ENCODE measurements at places on chromosomes 5 and 9. TPM values are rescaled to one million over a fixed set of nuclear protein-coding genes. Genes with fewer than 3 reads are reported as not detected.

MRPL36 gene
- 37.5 TPM for total RNA-seq

TMEM215 gene
- total RNA-seq, result not detected

PCDHGB2 gene
- total RNA-seq, result 1.3 TPM

ESM1 gene
- total RNA-seq, result 411 TPM

FGF10 gene
- not detected for total RNA-seq

PAX5 gene
- not detected for total RNA-seq

SLC36A3 gene
- not detected for total RNA-seq

PIP5KL1 gene
- total RNA-seq, result 0.43 TPM

ANKDD1B gene
- 0.27 TPM for total RNA-seq

ACOT12 gene
- total RNA-seq, result not detected

SEMA6A gene
- 1.6 TPM for total RNA-seq

FCN2 gene
- not detected for total RNA-seq

NRARP gene
- 12.1 TPM for total RNA-seq

RASEF gene
- under 0.01 TPM for total RNA-seq

OSMR gene
- total RNA-seq, result 59.1 TPM

NPDC1 gene
- 47.4 TPM for total RNA-seq

IL9 gene
- not detected for total RNA-seq

IFNK gene
- total RNA-seq, result not detected

WWC1 gene
- 0.27 TPM for total RNA-seq

LMX1B gene
- not detected for total RNA-seq

FGF1 gene
- 0.07 TPM for total RNA-seq

ADAMTS13 gene
- 0.57 TPM for total RNA-seq

FCHSD1 gene
- total RNA-seq, result 26.2 TPM

NIPAL4 gene
- total RNA-seq, result not detected

CARTPT gene
- not detected for total RNA-seq

SMIM33 gene
- total RNA-seq, result 0.13 TPM

SHOC1 gene
- total RNA-seq, result not detected

PCDHA10 gene
- total RNA-seq, result 0.07 TPM

GPR150 gene
- total RNA-seq, result 0.29 TPM

GABRA1 gene
- not detected for total RNA-seq

RNF208 gene
- total RNA-seq, result 0.43 TPM

GPR151 gene
- not detected for total RNA-seq

DPYSL3 gene
- total RNA-seq, result 127 TPM

ANKHD1 gene
- 111 TPM for total RNA-seq

SHISAL2B gene
- total RNA-seq, result not detected
